ENCODE measurements at places on chromosomes 5 and 9.

DNA sequence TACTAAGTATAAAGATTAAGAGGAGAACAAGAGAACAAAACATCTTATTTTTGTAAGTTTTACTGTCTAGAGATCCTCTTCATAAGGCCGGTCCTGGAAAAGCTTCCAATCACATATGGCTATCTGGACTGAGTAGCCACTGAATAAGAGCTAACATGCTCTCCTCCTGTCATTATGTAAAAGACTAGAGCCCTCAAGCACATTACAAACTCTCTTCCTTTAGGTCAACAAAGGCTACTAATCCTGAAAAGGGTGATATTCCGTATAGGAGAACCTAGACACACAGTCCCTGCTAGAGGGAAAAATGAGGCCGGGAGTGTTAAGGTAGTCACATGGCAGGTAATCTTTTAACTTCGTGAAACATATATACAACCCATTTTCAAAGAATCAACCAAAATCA lies 665.6 kb downstream of the EFNA5 start:
- DNase-seq: no peak

DNA sequence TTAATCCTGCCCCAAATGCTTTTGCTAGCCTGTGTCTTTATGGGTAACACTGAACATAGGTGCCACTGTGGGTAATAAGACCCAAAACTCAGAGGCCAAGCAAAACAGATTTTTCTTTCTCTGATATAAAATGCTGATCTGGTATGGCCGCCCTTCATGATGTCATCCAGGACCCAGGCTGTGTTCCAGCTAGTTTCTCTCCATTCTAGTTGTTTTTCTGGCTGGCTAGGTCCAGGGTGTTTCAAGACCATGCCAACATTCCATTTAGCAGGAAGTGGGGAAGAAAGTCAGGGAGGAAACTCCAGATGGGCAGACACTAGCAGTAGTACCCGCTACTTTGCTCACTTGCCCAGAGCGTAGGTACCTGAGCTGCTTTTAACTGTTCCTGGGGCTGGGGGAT lies 183.9 kb upstream of the OTULINL start:
- no peak for DNase-seq

- DNase-seq: no peak
Measured at GRCh38 chr9:107119735-107120134, 163.3 kb upstream of the RAD23B start.

DNA sequence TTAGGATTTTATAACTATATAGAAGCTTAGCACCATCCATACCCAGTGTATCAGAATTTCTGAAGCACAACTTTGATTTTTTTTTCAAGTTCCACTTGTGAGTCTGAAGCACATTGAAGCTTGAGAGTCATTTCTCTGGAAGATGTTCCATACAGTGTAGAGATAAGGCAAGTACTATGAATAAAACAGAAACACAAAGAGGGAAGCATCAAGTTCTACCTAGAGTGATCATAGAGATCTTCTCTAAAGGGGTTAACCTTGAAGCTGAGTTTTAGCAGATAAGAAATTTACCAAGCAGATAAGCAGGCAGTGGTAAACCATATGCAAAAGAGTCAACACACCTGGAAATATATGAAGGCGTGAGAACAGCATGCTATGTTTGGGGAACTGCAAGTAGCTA lies 125.3 kb downstream of the MCTP1 start:
- no peak for DNase-seq

GRCh38 chr9:134404376-134405358 lies 78.4 kb downstream of the RXRA start:
- no peak for DNase-seq

- no peak for DNase-seq
Measured at GRCh38 chr9:37150415-37150814, 30.0 kb downstream of the ZCCHC7 start.

GRCh38 chr5:59800347-59800893 lies 93.1 kb downstream of the PDE4D start:
- no peak for DNase-seq

Data from hypothalamus (tissue), 51 donors.